ENCODE measurements at places on chromosomes 7 and 10.

- no peak for DNase-seq
Observed at GRCh38 chr7:125423458-125424155, 494.0 kb upstream of the POT1 start.

DNA sequence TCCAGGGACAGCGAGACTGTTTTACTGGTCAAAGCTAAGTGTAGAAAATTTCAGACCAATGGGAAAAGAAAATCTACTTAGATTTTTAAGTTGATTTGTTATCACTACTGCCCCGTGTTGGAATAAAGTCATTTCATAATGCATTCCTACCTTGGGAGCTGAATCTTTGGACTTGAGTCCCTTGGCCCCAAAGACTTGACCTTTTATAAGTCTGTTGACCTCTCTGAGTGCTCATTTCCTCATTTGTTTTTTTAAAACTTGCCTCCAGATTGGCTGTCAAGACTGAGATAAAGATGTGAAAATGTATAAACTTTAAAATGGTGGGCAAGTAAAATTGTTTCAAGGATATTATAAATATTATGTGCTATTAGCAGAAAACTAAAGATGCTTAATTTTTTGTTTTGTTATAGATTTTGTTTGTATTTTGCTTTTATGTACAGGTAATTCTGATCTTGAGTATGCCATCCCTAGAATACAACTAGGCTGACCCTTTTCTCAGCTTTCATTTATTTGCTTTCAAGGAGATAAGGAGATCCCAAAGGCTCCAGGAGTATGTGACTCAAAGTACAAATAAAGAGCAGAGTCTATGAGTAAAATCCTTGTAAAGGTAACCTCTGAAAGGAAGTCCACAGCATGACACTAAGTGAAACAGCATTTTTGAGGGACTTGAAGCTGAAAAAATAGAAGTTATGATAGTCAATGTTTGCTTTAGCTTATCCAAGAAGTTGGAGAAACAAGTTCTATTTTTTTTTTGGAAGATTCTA, 54.6 kb downstream of the TMEM26 start:
- no peak for DNase-seq

DNA sequence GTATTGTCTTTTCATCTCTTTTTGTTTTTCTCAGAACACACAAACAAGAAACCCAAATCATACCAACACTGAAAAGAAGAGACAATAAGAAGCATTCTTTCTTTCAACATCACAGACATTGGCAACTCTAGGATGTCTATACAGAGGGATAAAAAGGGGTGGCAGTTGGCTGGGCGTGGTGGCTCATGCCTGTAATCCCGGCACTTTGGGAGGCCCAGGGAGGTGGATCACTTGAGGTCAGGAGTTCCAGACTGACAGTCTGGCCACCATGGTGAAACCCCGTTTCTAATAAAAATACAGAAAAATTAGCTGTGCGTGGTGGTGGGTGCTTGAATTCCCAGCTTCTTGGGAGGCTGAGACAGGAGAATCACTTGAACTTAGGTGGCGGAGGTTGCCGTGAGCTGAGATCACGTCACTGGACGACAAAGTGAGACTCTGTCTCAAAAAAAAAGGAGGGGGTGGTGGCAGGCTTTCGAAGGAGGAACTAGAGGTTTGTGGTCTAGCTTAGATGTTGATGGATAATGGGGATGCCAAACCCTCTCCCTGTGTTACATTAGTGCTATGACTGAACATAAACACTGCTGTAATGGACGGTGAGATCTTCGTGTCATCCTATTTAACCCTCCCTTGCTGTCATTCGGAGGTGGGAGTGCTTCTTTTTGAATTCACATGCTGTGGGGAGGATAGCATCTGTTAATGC, 9.4 kb downstream of the CNNM2 start:
- no peak for DNase-seq

- DNase-seq, result no peak
Observed at GRCh38 chr10:101511938-101512337, 76.1 kb downstream of the POLL start.

DNA sequence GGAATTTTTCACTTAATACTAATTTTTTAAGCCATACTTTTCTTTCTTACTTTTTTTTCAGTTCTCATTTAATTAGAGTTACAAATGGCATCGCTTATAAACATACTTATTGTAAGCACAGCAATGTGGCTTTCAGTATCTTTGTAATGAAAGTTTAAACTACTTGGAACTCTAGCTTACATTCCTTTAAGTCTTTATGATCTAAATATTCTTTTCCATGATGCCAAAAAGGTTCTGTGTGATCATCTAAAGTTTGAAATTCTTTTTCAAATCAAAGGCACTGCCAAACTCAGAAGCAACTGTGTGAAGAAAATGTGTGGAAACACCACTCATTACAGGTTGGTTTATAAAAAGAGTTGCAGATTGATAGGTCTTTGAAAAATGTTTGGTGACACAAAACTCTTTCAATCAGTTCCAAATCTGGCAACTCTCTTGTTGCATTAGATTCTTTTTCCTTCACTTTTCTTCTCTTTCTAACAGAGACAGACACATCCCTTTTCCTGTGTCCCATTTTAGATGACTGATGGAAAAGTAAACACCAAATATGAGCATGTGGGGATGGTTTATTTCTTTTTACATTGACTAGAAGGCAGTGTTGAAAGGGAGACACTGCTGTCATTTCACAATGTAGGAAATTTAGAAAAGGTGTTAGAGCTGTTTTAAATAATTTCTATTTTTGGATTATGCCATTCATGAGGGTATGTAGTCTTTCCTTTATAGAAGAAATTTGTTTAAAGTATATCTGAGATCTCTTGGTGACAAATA, 392.3 kb downstream of the SUGCT start:
- DNase-seq, result no peak
